ENCODE measurements at places on chromosomes 6 and 20. TPM values are rescaled to one million over a fixed set of nuclear protein-coding genes. Genes with fewer than 3 reads are reported as not detected.
A peak's percentile ranks its signal among the peaks of the same experiment; 100 is the strongest.

GRCh38 chr6:149209871-149210775 lies 107.4 kb upstream of the TAB2 start:
- H3K36me3 ChIP-seq: no peaks in the 10 kb centered on the region
- no peak overlapping the region for H3K4me3 ChIP-seq
- H3K27ac ChIP-seq: no peak overlapping the region
- no peaks in the 10 kb centered on the region for H3K4me1 ChIP-seq
- no peak for DNase-seq

GRCh38 chr6:71229477-71229876 lies 59.1 kb upstream of the OGFRL1 start:
- no peak overlapping the region for H3K4me3 ChIP-seq
- H3K27me3 ChIP-seq: no peaks in the 10 kb centered on the region
- H3K27ac ChIP-seq: no peak overlapping the region
- no peaks in the 10 kb centered on the region for H3K4me1 ChIP-seq
- no peak for DNase-seq

The ARG1 gene
- not detected for total RNA-seq

DNA sequence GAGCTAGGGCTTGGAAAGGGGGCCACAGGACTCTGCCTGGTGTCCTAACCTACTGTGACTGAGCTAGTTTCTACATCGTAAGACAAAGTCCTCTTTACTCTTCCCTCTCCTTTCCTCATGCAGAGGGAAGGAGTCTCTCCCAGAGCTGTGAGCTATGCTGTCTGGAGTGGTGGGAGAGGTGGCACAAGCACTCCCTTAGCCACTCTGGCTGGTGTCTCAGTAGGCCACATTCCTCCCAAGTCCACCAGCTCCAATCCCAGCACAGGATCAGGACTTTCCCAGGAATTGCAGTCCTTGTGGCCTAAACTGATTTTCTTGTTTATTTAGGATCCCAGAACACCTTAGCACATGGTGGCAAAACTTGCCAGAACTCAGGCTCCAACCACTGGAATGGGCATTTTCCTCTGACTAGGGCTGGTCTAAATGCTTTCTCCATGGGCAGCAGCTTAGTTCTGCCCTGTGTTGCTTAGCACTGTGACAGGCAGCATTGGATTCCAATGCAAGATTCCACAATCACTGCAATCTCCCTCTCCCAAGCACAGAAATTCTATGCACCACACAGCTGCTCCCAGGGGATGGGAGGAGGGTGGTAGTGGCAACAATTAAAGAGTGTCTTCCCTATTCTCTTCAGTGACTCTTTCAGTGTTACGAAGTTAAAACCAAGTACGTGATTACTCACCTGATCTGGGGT lies 733.3 kb downstream of the HACE1 start:
- H3K4me1 ChIP-seq: no peaks in the 10 kb centered on the region
- DNase-seq: peak; percentile 26
- H3K4me3 ChIP-seq: no peak overlapping the region
- H3K36me3 ChIP-seq: peaks cover 4% of the 10 kb centered on the region

- no peak overlapping the region for H3K27ac ChIP-seq
- H3K4me3 ChIP-seq: no peak overlapping the region
- H3K36me3 ChIP-seq: no peaks in the 10 kb centered on the region
- peaks cover 17% of the 10 kb centered on the region for H3K4me1 ChIP-seq
- no peak for DNase-seq
Observed at GRCh38 chr6:132131351-132131750, 180.2 kb upstream of the CCN2 start.

Data from H9 (cell line).